Breast epithelium (tissue), 4 donors: ENCODE measurements at places on chromosomes 11 and 22. TPM values are rescaled to one million over a fixed set of nuclear protein-coding genes. Genes with fewer than 3 reads are reported as not detected.

GRCh38 chr22:17770180-17771077, 3.8 kb downstream of the BID start:
- H3K4me1 ChIP-seq, result no peaks in the 10 kb centered on the region
- H3K27me3 ChIP-seq, result no peaks in the 10 kb centered on the region
- H3K36me3 ChIP-seq, result no peaks in the 10 kb centered on the region
- H3K4me3 ChIP-seq, result no peak overlapping the region
- no peak for DNase-seq

DNA sequence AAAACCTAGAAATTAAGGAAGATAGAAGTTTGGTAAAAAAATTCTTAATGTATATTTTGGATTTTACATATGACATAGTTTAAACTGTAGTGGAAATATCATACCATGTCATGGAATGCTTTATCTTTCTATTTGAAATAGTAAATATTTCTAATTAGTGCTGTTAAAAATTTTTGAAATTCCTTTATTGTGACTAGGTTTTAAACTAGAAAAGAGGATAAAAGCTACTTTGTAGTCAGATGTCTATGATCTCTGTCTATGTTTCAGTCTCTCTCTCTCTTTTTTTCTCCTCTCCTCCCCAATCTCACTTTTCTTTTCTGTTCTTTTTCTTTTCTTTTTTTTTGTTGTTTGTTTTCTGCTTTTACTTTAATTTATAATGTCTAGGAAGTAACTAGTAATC, 226.2 kb downstream of the TMEM135 start:
- H3K27ac ChIP-seq, result no peak overlapping the region
- H3K4me1 ChIP-seq, result no peaks in the 10 kb centered on the region
- H3K4me3 ChIP-seq, result no peak overlapping the region
- no peaks in the 10 kb centered on the region for H3K36me3 ChIP-seq
- H3K27me3 ChIP-seq, result no peaks in the 10 kb centered on the region

TMEM151A gene
- 0.16 TPM for total RNA-seq

- H3K4me1 ChIP-seq, result no peaks in the 10 kb centered on the region
- H3K27ac ChIP-seq, result peak overlapping the region; percentile 38
- H3K27me3 ChIP-seq, result no peaks in the 10 kb centered on the region
- H3K36me3 ChIP-seq, result no peaks in the 10 kb centered on the region
- DNase-seq, result no peak
- no peak overlapping the region for H3K4me3 ChIP-seq
Observed at GRCh38 chr11:61460986-61461385, 31.1 kb downstream of the SDHAF2 start.
